Stimulated activated CD4-positive, alpha-beta T cell treated with anti-CD3 and anti-CD28 coated beads, TNF-alpha, amount 100 ng/mL, for 1 hour (primary cell): ENCODE measurements at places on chromosomes 2 and 18.

- DNase-seq = no peak
Observed at GRCh38 chr2:47402555-47402804, 476 bp upstream of the MSH2 start.

DNA sequence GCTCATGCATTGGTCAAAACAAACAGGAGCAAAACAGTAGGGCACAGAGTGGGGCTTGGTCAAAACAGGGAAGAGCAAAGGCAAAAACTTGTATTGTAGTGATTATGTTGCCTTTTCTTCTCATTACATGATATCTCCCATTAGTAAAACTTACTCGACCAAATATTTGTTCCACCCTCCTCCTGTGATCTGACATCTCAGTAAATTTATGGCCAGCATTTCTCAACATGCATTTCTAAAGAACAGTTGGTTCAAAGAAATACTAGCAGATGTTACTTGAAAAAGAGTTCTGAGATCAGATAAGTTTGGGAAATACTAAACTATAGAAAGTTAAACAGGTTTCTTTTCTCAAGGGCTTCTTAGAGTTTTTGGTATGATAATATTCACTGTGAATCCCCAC is 423.1 kb downstream of the FIGN start:
- DNase-seq = no peak

DNA sequence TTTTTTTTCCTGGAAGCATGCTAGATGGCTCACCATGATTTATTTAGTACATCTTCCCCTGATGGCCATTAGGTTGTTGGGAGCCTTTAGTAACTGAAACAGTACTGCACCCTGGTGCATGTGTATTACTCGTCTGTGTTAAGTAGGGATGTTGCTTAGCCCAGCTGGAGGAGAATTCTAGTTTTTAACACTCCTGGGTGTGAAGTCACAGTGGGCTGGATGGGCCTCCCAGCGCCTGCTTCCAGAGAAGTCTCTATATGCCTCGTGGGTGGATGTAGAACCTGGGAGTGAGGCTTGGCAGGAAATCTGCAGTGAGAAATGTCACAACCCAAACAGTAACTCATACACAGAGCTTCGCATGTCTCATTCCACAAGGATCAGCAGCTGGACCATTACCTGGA is 28.9 kb upstream of the NT5DC4 start:
- DNase-seq = no peak

GRCh38 chr2:61125123-61125710 is 36.8 kb upstream of the C2orf74 start:
- no peak for DNase-seq

DNA sequence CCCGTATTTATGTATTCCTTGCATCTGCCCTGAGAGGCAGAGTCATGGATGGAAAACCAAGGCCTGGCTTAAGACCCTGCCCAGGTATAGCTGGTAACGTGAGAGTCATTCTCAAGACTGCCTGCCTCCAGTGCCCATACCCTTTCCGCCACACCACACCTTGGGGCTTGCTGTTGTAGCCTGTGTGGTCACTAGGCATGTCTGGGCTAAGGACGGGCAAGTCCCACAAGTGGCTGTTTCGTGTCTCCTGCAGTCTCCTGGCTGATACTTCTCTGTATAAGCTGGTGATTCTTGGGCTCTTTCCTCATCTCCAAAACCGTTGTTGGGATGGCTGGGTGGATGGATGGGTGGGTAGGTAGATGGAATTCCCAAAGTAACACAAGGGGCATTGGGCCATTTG is 269.8 kb downstream of the KLHL29 start:
- no peak for DNase-seq

GRCh38 chr2:174963437-174964400 is 41.5 kb downstream of the CHN1 start:
- no peak for DNase-seq

DNA sequence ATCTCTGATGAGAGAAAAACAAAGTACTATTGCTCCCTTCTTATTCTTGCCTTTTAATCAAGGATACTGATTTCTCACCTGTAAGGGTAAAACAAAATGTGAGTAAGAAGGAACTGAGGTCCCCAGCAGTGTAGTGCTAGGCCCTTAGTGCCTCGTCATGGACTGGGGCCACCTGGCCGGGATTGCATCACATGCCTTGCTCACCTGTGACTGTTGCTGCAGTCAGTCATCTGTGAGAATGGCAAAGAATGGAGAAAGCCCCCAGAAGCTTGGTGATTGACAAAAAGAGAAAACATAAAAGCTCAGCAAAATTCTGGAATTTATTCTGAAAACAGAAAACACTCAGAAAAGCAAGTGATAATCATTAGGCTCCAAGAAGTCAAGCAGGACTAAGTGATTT is 63.4 kb downstream of the SPATS2L start:
- no peak for DNase-seq

GRCh38 chr2:191018048-191018447 is 4.1 kb upstream of the STAT1 start:
- no peak for DNase-seq

GRCh38 chr2:157933160-157933920 is 57.2 kb upstream of the ACVR1 start:
- DNase-seq = no peak

DNA sequence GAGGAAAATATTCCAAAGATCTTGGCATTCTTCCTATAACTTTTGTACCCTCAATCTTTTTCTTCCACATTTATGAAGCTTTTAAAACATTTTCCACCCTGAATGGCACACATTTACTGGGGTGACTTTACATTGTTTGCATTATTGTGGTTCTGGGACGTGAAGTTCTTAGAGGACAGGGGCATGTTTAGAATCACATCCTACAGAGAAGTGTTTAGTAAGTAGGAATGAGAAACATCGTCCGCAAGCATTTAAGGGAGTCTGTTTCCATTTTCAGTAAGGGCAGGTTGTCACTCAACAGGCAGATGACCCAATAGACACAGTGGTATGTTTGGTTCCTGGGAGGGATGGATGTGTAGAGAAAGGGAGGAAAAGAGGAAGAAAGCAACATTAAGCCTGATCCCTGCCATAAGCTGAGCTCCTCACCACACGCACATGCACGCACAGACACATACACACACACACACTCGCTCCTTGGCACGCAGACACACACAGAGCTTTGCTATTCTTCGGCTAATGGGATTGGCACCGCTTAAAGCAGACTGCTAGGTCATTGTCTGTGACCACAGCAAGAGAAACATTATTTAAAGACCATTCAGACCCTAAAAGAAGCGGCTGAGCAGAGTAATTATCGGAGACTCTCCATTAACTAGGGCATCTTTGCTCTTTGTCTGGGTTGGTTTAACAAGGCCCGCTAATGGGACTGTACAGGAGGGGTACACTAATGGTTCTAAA is 14.2 kb upstream of the PLEKHM3 start:
- no peak for DNase-seq

DNA sequence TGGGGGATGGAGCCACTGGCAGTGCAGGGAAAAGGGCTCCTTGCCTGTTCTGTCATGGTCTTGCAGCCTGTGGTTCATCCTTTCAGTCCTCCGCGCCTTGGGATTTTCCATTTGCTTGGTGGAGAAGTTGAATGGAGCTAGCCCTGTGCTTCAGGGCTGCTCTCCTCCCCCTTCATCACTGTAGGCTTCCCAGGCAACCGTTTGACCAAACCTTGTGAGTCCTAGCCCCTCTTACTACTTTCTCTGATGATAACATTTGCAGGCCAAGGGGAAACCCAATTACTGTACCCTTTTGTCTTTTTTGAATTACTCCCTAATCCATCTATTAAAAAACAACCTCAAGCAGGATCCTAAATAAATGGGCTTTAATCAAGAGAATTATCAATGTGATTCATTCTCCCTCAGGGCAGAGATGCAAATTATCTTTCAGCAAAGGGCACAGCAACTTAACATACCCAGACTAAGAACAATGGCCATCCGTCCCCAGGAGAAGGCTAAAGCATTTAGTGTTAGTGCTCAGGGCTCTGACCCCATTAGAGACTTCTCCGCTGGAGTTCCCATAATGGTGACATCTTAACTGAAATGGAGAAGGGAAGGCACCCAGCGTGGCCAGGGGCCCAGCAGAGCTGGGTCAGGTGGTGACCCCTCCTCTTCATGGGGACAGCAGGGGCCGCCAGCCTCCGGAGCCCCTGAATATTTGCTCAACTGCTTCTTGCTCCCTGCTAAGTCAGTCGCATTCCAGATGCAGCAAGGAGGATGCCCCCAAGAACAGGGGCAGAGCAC is 40.7 kb downstream of the RHOB start:
- DNase-seq = no peak

DNA sequence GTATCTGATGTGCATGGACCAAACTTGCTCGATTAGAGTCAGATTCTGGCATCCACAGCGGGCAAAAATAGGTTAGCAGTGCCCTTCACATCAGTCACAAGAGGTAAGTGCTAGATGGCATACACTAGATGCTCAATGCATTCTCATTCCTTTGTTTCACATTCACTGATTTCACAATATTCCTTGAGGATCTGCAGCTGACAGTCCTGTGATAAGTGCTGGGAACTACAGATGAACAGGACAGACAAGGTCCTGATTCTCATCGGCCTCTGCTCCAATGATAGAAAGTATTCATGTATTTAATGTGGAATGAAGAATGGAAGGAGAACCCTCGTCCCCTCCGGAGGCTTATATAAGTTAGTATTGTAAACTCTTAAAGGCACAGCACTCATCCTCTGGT is 96.8 kb upstream of the SERPINE2 start:
- DNase-seq = no peak

DNA sequence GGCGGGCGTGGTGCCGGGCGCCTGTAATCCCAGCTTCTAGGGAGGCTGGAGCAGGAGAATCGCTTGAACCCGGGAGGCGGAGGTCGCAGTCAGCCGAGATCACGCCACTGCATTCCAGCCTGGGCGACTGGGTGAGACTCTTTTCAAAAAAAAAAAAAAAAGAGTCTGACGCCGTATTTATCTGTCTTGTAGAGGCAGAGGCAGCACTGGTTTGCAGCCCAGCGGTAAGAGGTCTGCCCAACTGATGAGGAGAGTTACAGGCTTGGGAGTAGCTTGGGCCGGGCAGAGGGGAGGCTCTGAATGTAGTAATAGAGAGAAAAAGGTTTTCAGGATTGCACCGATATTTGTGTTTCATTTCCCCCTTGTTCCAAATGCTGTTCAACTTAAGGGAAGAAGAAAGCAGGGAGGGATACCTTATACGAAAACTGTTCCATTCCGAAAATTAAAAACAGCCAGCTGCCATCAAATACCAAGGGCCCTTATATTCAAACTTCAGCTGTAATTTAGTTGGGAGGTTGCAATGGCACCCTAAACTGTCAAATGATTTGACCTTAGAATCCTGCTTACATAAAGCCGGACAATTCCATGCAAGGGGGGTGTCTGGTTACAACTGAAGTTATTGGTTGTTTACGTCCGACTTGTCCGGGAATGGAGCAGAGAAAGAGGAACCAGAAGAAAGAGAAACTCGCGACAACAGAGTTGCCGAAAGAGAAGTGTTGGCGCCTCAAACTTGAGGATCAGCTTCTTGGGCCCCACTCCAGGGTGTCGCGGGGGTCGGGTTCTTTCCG is 9.2 kb upstream of the SP9 start:
- DNase-seq = no peak
